ENCODE measurements at places on chromosomes 4 and X. TPM values are rescaled to one million over a fixed set of nuclear protein-coding genes. Genes with fewer than 3 reads are reported as not detected.

NR3C2 gene
- polyA plus RNA-seq: 2.5 TPM

SOD3 gene
- polyA plus RNA-seq: 9.6 TPM

DNA sequence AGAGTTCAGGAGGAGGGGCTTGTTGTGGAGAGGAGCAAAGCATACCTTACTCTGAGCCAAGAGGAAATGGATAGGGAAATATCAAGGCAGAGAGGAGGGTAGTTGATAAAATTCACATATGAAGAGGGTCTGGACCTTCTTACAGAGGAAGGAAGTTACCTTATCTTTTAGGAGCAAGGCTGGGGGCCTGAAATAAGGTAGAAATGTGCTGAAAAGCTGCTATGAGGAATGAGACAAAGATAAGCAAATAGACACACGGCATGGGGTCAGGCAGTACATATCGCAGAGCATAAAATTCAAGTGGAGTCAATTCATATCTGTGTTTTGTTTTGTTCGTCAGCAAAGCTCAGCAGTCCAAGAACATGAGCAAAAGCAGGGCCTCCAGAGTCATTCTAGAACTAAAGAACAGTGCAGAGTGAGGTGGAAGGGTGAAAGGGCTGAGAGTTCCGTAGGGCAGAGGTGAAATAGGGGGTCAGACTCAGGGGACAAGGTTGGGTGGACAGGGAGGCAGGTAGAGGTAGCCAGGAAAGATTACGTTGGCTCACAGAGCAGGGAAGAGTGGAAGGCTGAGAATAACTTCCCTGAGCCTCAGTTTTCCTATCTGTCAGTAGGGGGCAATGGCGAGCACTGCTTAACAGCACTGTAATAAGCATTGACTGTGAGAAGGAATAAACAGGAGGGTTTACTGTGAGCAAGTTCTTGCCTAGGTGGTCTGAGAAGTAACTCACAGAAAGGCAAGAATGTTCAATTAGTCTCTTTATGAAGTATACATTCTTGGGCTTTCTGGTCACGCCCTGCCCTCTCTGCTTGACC lies 9.2 kb downstream of the VSIG4 start:
- DNase-seq: no peak

DNA sequence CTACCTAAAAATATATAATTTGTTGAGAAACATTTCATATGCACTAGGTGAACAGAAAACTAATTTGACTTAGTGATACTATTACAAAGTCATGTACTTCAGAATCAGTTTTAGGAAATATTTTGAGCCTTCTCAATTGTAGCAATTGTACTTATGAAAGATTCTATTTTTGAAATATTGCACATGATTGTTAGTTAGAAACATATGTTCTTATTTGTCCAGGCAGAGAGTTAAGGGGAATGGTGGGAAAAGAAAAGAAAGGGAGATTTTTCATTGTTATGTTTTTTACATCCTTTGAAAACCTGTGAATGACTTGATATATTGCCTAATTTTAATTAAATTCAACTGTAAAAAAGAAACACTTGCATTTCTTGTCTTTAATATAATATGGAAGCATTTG lies 66.0 kb downstream of the GLRB start:
- no peak for DNase-seq

DNA sequence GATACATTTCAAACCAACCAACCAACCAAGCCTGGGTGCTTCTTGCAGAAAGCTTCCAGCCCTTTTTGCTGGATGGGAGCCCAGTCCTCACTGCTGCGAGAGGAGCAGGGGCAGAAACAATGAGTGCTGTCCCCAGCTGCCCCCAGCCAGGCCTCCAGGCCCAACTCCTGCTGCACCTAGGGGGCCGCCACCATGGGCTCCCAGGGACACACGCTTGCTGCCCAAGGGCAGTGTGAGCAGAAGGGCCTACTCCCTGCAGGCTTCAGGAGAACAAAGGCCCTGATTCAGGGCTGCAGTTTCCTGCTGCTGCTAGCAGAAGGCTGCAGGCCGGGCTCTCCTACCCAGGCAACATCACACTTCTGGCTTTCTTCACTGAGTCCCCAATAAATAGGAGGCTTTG lies 37.7 kb upstream of the ENPP6 start:
- no peak for DNase-seq

CHRDL1 gene
- 1.7 TPM for polyA plus RNA-seq

GRCh38 chr4:5895287-5895686 lies 2.4 kb upstream of the CRMP1 start:
- DNase-seq: no peak

GRSF1 gene
- polyA plus RNA-seq: 37.6 TPM
